ENCODE measurements at places on chromosomes 13 and 19.

GRCh38 chr19:53982611-53983010 lies 8.8 kb upstream of the CACNG6 start:
- no peak for DNase-seq

DNA sequence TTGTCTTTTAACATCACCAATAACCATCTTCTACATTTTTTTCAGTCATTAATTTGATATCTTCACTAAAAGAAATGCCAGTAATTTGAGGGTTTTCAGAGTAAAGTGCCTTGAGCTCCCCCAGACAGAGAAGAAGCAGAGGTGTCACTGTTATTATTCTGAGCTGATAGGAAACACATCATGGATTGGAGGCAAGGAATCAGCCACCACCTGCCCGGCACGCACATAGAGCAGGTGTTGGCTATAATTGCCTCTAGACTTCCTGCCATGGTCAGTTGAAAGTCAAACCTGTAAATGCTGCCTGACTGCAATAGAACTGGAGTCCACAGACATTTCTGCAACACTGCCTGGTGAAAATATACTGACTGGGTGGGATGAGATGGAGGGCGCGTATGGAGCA lies 776.6 kb downstream of the UQCRFS1 start:
- DNase-seq, result peak; percentile 77

GRCh38 chr13:28199089-28199488 lies 60.7 kb downstream of the PAN3 start:
- no peak for DNase-seq

DNA sequence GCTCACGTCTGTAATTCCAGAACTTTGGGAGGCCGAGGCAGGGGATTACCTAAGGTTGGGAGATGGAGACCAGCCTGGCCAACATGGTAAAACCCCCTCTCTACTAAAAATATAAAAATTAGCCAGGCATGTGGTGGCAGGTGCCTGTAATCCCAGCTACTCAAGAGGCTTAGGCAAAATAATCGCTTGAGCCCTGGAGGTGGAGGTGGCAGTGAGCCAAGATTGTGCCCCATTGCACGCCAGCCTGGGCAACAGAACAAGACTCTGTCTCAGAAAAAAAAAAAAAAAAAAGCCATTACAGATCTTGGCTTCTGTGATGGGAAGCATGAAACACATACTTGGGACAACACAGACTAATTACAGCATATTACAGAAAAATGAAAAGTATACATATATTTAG lies 1404.5 kb upstream of the SPRY2 start:
- DNase-seq, result no peak

GRCh38 chr19:16217716-16218451 lies 20.2 kb downstream of the AP1M1 start:
- DNase-seq, result no peak

GRCh38 chr13:34421858-34422475 lies 520.1 kb upstream of the NBEA start:
- DNase-seq, result no peak

DNA sequence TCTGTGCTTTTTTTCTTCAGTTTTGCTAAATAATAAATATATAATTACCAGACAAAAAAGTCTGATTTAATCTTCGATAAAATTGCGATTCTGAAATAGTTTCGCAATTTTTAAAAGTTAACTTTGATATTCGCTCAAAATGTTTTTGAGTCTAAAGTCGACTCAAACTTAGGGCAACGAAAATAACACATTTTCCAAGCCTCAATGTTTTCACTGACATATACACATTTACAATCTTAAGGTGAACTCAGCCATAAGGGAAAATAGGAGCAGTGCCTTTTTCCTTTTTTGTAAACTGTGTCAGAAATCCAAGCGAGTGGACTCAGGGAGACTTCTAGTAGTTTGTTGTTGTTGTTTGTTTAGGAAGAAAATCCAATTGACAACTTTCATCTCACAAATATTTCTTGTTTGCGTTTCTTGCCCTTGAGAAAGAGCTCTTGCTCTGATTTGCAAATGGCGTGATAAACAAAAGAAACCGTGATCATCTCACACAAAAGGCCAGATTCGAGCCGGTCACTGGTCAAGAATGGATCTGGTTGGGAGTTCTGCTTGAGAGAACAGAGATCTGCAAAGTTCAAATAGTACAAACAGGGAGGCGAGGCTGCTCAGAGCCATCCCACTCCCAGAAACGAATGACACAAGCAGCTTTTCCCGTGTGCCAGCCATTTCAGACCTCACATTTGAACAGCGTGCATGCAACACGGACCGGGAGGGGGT lies 2.1 kb downstream of the SOX21 start:
- no peak for DNase-seq

GRCh38 chr13:94709001-94709834 lies 3.1 kb downstream of the SOX21 start:
- no peak for DNase-seq

DNA sequence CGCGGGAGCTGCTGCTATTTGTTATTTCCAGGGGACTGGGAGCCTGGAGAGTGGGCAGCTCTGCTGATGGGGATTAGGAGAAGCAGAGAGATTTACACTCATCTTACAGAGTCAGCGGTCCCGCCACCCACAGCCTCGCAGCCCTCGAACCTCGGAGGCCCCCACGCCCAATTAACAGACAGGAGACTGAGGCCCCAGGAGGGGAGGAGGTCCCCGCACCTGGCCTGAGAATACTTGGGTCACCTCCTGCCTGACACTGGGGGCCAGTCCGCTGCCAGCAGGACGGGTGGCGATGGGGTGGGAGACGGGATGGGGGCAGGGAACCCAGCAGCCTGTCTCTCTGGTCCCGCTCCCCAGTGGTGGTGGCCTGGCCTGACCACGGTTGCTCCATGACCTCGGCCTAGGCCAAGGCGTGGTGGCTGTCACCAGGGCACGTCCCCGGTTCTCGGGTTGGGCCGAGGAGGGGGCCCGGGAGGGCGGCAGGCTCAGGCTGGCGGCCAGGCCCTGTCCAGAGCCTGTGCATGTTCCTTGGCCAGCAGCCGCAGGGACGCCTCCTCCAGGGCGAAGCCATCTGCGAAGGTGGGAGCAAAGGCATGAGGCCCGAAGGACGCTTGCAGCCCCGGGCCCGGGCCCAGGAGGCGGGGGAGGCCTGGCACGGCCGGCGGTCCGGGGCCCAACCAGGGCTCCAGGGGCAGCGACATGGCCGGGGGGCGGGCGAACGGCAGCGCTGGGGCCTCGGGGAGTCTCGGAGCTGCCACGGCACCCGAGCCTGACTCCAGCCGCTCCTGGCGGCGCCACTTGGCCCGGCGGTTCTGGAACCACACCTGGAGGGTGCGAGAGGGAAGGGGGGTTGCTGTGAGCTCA lies 1.7 kb downstream of the RAX2 start:
- no peak for DNase-seq

GRCh38 chr13:35723053-35723461 lies 246.6 kb upstream of the MAB21L1 start:
- no peak for DNase-seq
